Common myeloid progenitor, CD34-positive (primary cell): ENCODE measurements at places on chromosomes 5 and 9.

DNA sequence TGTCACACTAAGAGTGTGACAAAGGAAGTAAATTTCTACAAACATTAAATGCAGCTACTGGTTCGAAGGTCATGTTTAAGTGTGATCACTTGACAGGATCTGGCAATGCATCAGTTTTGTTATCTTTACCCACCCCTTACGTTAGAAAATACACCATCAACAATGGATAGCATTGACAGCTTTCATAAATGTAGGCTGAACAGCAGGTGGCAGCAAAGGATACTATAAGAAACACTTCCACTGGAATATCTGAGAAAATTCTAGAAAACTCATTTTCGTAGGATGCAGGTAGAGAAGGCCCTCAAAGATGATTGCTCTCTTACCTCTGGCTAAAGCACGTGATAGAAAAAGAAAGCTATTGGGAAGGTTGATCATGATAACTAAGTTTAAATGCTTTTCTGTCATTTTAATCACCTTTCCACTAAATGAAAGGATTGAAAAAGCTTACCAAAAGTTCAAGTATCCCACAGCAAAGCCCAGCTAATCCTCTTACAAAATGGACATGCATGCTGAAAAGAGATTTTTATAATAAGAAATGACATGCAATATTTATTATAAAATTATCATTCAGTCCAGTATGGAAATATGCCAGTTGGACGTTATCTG lies 292.5 kb downstream of the PARP8 start:
- H3K36me3 ChIP-seq, result no peaks in the 10 kb centered on the region
- DNase-seq, result peak; percentile 52
- no peak overlapping the region for H3K4me3 ChIP-seq

GRCh38 chr5:78554670-78555069 lies 93.9 kb downstream of the LHFPL2 start:
- no peak overlapping the region for H3K27ac ChIP-seq
- peaks cover 9% of the 10 kb centered on the region for H3K4me1 ChIP-seq
- no peak overlapping the region for H3K4me3 ChIP-seq

DNA sequence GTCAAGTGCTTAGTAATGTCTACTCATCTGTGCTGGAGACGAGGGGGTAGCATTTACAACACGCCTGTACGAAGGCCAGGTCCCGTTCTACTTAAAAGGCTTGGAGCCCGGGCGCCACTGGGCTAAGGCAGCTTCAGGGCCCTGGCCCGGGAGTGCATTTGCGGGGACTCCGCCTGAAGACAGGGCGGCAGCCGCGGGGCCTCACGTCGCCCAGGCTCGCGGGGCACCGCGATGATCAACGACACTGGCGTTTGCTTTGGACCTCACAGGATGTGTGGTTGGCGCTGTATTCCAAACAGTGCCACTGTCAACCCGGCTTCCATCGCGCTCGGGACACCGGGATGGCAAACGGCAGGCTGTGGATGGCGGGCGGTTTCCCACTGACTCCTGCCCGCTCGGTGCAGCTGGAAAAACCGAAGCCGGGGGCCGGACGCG lies 1.1 kb upstream of the TENT4A start:
- no peaks in the 10 kb centered on the region for H3K27me3 ChIP-seq
- DNase-seq, result peak; percentile 81
- H3K4me3 ChIP-seq, result peak overlapping the region; percentile 78
- H3K27ac ChIP-seq, result peak overlapping the region; percentile 81
- H3K4me1 ChIP-seq, result peaks cover 36% of the 10 kb centered on the region

GRCh38 chr5:6542421-6543345 lies 90.2 kb downstream of the NSUN2 start:
- H3K4me1 ChIP-seq, result no peaks in the 10 kb centered on the region
- no peaks in the 10 kb centered on the region for H3K36me3 ChIP-seq
- no peaks in the 10 kb centered on the region for H3K27me3 ChIP-seq
- DNase-seq, result no peak
- H3K27ac ChIP-seq, result no peak overlapping the region

- no peak overlapping the region for H3K27ac ChIP-seq
- H3K27me3 ChIP-seq, result peaks cover 4% of the 10 kb centered on the region
- H3K4me1 ChIP-seq, result peaks cover 47% of the 10 kb centered on the region
- H3K4me3 ChIP-seq, result no peak overlapping the region
- no peak for DNase-seq
Observed at GRCh38 chr5:66351813-66352212, 207.7 kb downstream of the SREK1 start.

DNA sequence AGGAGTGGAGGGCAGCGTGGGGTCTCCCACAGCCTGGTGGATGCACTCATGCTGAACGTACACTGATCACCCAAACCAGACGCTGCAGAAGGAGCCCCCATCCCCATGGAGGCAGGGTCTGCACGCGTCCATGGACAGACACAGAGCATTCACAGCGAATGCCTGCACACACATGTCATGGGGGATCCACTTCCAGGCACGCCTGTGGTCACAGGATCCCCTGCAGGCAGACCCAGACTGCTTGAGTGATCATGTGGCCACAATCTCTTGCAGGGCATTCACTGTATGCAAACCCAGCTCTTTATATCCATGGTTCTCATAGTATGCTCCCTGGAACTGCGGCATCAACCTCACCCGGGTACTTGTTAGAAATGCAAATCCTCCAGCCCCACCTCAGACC lies 5.4 kb downstream of the SNCB start:
- no peak overlapping the region for H3K4me3 ChIP-seq
- no peaks in the 10 kb centered on the region for H3K36me3 ChIP-seq
- H3K27ac ChIP-seq, result no peak overlapping the region
- peaks cover 94% of the 10 kb centered on the region for H3K27me3 ChIP-seq

DNA sequence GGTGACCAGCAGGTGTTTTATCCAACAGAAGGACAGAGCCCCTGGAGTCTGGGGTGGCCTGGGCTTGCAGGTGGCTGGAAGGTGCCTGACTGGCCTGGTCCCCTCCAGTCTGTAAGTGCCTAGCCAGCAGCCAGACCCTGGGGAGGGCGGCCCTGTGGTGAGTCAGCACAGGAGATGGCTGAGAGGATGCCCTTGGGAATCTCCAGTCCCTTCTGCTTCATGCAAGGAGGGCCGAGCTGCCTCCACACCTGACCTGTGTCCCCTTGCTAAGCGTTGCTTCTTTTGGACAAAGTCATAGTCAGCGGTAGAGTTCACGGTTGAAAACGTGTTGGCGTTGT lies 20.2 kb downstream of the OBP2B start:
- H3K27me3 ChIP-seq, result peaks cover 3% of the 10 kb centered on the region
- peaks cover 6% of the 10 kb centered on the region for H3K4me1 ChIP-seq
- H3K36me3 ChIP-seq, result no peaks in the 10 kb centered on the region
- no peak for DNase-seq
- H3K27ac ChIP-seq, result no peak overlapping the region

DNA sequence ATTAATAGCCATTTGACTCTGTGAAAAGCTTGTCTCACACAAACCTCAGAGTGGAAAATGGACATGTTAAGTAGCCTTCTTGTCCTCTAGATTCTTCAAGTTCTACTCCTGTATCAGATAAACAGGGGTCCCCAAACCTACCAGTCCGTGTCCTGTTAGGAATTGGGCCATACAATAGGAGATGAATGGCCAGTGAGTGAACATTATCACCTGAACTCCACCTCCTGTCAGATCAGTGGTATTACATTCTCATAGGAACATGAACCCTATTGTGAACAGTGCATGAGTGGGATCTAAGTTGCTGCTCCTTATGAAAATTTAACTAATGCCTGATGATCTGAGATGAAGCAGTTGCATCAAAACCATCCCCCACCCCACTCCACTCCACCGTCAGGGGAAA lies 136.3 kb downstream of the TMEM232 start:
- DNase-seq, result peak; percentile 17
- H3K36me3 ChIP-seq, result no peaks in the 10 kb centered on the region
- no peak overlapping the region for H3K4me3 ChIP-seq
- H3K27ac ChIP-seq, result no peak overlapping the region
- no peaks in the 10 kb centered on the region for H3K4me1 ChIP-seq

- no peak for DNase-seq
- peaks cover 5% of the 10 kb centered on the region for H3K4me1 ChIP-seq
- no peak overlapping the region for H3K4me3 ChIP-seq
- peaks cover 6% of the 10 kb centered on the region for H3K36me3 ChIP-seq
- no peak overlapping the region for H3K27ac ChIP-seq
Observed at GRCh38 chr5:36882250-36882649, 5.7 kb downstream of the NIPBL start.

DNA sequence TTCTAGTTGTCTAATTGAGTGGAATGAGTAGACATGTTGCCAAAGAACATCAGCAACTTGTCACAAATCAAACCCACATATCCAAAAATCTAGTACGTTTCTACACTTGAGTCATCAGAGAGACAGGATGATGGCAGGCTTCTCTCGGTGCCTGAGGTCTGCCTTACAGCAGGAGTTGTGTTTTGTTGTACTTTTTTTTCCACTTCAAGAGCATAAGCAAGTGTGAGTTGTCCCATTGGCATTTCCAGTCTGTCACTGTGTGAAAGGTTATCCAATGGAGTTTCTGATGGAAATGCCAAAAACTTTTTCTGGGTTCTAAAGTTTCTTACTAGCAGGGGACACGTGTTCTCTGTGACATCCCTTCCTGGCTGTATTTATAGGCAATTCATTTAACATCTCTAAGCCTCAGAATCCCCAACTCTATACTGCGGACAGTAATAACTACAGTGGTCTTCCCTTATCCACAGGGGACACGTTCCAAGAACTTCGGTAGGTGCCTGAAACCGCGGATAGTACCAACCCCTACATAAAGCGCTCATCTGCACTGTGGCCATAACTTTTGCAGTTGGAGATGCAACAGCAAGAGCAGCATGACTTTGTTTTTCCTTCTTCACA lies 246.5 kb downstream of the SYK start:
- peaks cover 31% of the 10 kb centered on the region for H3K27me3 ChIP-seq
- DNase-seq, result peak; percentile 27
- H3K4me3 ChIP-seq, result no peak overlapping the region
- H3K4me1 ChIP-seq, result no peaks in the 10 kb centered on the region
- no peak overlapping the region for H3K27ac ChIP-seq

GRCh38 chr9:110672873-110673510 lies 4.4 kb downstream of the MUSK start:
- DNase-seq, result no peak
- H3K27ac ChIP-seq, result no peak overlapping the region
- H3K27me3 ChIP-seq, result no peaks in the 10 kb centered on the region
- H3K4me1 ChIP-seq, result no peaks in the 10 kb centered on the region

- H3K27ac ChIP-seq, result no peak overlapping the region
- peaks cover 55% of the 10 kb centered on the region for H3K27me3 ChIP-seq
- peaks cover 18% of the 10 kb centered on the region for H3K4me1 ChIP-seq
- H3K36me3 ChIP-seq, result no peaks in the 10 kb centered on the region
Observed at GRCh38 chr5:113489299-113489698, 1.0 kb upstream of the MCC start.

DNA sequence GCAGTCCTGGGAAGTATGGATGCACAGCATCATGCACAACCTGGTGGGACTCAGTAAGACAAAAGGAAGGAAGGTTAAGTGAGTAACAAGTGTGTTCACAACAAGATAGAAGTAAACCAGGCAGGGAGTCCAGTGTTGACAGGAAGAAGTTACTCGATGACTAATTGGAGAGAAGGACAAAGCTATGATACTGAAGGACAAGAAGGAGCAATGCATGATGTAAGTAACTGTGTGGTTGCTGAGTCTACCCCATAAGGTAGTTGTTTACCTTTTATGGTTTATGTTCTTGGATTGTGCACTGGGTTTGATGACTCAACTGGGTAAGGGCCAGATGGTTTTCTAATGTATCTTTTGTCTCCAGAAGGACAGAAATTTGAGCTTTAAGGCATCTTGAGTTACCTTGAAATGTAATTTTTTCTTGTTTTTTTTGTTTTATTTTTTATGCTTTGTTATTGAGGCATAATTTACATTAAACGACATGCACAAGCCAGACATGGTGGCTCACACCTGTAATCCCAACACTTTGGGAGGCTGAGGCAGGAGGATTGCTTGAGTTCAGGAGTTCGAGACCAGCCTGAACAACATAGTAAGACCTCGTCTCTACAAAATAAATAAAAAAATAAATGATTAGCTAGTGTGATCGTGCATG lies 89.2 kb upstream of the CAST start:
- no peak overlapping the region for H3K27ac ChIP-seq
- H3K27me3 ChIP-seq, result no peaks in the 10 kb centered on the region

DNA sequence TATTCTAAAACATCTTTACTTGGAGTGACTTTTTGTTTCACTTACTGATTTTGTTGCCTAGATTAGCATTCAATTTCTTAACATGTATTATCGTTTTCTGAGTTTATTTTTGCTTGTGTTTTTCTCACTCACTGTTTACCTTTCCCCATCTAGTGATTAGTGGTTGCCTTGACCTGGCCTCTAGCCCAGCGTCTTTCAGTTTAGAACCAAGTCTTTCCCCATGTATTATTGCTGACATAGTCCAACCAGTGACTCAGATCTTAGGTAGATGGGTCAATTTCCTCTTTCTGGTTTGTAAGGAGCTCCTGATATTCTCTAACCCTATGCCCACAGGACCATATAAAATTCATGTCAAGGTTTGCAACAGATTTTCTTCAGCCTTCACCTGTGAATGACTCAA lies 135.5 kb downstream of the PRR16 start:
- no peak for DNase-seq
- H3K4me1 ChIP-seq, result no peaks in the 10 kb centered on the region
- H3K4me3 ChIP-seq, result no peak overlapping the region
- no peak overlapping the region for H3K27ac ChIP-seq
- no peaks in the 10 kb centered on the region for H3K36me3 ChIP-seq
- H3K27me3 ChIP-seq, result no peaks in the 10 kb centered on the region

- no peaks in the 10 kb centered on the region for H3K36me3 ChIP-seq
- H3K4me3 ChIP-seq, result no peak overlapping the region
- peaks cover 3% of the 10 kb centered on the region for H3K27me3 ChIP-seq
- H3K27ac ChIP-seq, result no peak overlapping the region
Observed at GRCh38 chr5:173371400-173371799, 43.2 kb upstream of the STC2 start.

GRCh38 chr9:111874500-111874899 lies 22.1 kb upstream of the UGCG start:
- no peaks in the 10 kb centered on the region for H3K4me1 ChIP-seq
- no peak overlapping the region for H3K4me3 ChIP-seq
- H3K27ac ChIP-seq, result no peak overlapping the region
- no peaks in the 10 kb centered on the region for H3K27me3 ChIP-seq
- H3K36me3 ChIP-seq, result no peaks in the 10 kb centered on the region

DNA sequence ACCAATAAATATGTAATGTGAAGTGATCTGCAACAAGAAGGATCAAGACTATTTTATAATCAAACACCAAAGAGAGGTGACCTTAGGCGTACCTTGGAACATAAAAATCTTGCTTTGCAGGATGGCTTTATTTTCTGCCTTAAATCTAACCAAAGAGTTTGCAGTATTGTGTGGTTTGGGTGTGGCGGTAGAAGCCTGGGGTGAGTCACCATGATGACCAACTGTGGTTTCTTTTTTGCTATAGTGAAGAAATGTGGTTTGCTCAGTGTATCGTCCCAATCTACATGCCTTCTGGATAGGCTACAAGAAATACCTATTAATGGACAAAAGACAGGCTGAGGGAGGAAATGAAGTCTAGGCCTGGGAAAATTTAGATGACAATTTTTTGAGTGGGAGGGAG lies 5.1 kb upstream of the CAST start:
- H3K36me3 ChIP-seq, result no peaks in the 10 kb centered on the region
- no peak overlapping the region for H3K4me3 ChIP-seq
- H3K27ac ChIP-seq, result no peak overlapping the region
- peak; percentile 64 for DNase-seq
- no peaks in the 10 kb centered on the region for H3K27me3 ChIP-seq

- DNase-seq, result peak; percentile 19
- no peaks in the 10 kb centered on the region for H3K36me3 ChIP-seq
- H3K4me1 ChIP-seq, result no peaks in the 10 kb centered on the region
- H3K4me3 ChIP-seq, result no peak overlapping the region
Observed at GRCh38 chr5:175847503-175847902, 23.9 kb upstream of the CPLX2 start.
